ENCODE measurements at places on chromosomes 11 and 22. TPM values are rescaled to one million over a fixed set of nuclear protein-coding genes. Genes with fewer than 3 reads are reported as not detected.

The IL18 gene
- total RNA-seq: 18.1 TPM

DNA sequence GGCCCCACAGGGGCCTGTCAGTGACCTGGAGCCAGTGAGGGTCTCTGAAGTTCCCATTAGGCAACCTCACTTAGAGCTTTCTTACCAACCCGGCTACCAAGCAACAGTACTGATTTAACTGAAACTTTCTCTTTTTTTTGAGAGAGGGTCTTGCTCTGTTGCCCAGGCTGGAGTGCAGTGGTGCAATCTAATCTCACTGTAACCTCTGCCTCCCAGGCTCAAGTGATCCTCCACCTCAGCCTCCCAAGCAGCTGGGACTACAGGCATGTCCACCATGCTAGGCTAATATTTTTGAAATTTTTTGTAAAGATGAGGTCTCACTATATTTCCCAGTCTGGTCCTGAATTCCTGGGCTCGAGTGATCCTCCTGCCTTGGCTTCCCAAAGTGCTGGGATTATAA is 42.5 kb downstream of the ARFGAP3 start:
- DNase-seq: no peak

- DNase-seq: no peak
Measured at GRCh38 chr11:10450462-10451425, 4.3 kb upstream of the AMPD3 start.

GRCh38 chr11:107397357-107397756 is 60.3 kb downstream of the CWF19L2 start:
- DNase-seq: no peak

DNA sequence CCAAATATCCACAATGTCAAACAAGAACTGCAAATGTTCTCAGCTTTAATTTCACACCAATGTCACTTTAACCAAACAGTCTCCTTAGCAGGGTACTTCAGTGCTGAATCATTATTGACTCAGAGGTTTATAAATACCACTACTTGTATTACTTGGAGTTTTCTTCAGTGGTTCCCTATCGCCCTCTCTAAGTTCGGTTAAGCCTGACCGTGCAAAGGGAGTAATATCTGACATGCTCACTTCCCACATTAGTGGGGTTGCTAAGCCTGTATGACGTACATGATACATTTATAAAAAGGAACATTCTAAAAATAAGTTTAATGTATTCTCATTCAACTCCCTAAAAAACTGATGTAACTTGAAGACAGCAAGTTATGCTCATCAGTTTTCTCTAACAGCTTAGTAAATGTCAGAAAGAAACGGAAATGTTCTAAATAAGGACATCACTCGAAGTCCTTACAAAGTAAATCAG is 93.1 kb upstream of the ZC3H12C start:
- no peak for DNase-seq

GRCh38 chr22:44019846-44020245 is 4.3 kb upstream of the PARVB start:
- no peak for DNase-seq

GRCh38 chr11:15073361-15074205 is at the start of gene CALCB:
Gene CALCB (plus strand): TSS chr11:15073593. CDS start chr11:15074719, 1,126 bp downstream.
- no peak for DNase-seq

The MIAT gene
- 3.3 TPM for total RNA-seq

DNA sequence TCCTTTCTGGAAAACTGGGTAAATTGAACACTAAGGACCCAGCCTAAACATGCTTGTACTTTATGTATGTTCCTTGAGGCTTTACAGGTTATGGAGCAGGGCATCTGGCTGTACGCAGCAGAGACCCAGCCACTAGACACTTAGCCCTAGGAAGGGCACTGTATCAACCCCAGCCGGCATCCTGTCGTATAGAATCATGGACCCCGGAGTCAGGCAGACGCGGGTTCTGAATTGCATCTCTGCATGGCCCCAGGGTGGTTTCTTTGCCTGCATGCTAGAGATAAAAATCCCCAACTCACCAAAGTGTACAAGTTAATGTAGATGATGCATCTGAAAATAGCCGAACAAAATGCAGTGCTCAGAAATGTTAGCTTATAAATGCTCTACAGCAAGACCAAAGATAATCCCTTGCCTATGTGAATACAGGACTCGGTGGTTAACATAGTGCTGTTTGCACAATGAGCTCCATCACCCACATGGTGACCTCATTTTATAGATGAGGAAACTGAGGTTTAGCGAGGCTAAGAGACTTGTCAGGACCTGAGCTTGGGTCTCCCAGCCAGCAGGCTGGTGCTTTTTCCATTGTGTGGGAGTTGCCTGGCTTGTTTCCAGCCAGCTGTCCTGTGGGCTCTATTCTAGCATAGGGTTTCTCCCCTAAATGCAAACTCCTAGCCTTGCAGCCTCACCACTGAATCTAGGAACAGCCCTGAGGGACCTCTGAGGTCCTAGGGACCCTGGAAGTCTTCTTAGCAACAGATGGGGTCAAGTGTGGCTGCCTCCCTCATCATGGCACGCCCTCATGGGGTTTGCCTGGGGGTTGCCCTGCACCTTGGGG is 7.3 kb downstream of the CD6 start:
- no peak for DNase-seq

- no peak for DNase-seq
Measured at GRCh38 chr11:108498816-108499408, 728 bp upstream of the POGLUT3 start.

DNA sequence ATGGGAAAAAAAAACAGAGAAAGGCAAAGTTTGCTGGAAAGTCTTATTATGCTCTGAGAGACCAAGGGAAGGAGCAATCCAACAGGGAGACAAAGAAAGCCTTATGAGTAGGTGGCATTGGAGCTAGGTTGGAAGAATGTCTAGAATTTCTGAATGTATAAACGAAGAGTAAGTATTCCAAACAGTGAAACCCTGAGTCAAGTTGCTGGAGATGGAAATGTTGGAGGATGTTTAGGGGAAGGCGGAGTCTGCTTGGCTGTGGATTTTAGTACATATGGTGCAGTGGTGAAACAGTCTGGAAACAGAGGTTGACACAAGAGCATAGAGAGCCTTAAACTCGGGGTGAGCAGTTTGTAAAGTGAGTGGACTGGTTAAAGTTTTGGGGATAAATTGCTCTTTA is 314.8 kb upstream of the CADM1 start:
- no peak for DNase-seq

DNA sequence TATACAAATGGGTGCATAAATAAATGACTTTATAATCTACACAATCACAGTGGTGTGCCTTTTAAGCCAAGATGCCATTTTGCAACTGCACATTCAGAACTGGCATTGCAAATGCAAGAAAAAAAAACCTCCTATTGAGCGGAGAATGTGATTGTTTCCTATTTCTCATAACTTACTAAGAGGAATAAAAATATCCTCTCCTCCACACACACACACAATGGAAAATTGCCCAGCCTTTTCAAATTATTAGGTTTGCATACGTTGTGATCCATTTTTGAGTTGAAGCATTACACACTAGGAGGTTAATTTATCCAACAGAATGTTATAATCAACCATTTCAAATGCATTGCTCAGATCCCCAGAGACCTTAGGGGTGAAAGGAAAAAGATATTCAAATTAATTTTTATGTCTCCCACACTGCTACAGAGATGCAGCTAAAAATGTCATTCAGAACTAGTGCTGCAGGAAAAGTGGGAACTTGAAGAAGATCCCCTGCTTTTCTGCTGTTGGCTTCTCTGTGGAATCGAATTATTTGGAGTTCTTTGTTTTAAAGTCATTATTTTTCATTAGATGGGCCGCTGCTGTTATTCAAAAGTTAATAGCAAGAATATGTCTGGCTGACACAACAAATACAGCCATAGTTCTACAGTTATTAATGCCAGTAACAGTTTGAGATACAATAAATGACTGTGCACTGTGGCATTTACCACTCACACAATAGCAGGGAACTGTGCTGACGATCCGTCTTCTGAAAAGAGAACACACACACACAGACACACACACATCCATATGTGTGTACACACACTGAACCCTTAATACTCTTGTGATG is 299.9 kb upstream of the ANO5 start:
- DNase-seq: no peak

GRCh38 chr11:119361056-119361787 is 14.7 kb upstream of the MFRP start:
- no peak for DNase-seq
